ENCODE measurements at places on chromosomes 3 and 15.

GRCh38 chr15:37695719-37696118 is 238.7 kb upstream of the TMCO5A start:
- peak; percentile 47 for DNase-seq

GRCh38 chr3:8622873-8623691 is 21.5 kb downstream of the SSUH2 start:
- DNase-seq, result peak; percentile 77

DNA sequence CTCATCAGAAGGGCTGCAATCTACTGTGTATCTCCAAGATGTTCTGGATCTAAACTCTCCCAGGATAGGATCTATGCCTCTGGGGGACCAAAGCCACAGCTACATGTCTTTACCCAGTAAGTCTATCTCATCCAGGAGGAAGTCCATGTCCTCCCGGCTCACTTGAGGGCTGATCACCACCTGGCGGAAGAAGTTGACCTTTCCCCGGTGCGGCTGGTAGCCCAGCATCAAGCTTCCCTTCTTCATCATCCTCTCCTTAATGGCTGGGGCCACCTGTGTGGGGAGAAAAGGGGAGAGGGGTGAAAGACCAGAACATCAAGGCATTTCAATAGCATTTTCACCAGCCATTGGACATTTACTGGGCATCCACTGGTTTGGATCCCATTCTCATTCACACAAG is 121.7 kb downstream of the TGFBR2 start:
- no peak for DNase-seq

- DNase-seq, result no peak
Measured at GRCh38 chr3:126125341-126125740, 41.4 kb upstream of the SLC41A3 start.

DNA sequence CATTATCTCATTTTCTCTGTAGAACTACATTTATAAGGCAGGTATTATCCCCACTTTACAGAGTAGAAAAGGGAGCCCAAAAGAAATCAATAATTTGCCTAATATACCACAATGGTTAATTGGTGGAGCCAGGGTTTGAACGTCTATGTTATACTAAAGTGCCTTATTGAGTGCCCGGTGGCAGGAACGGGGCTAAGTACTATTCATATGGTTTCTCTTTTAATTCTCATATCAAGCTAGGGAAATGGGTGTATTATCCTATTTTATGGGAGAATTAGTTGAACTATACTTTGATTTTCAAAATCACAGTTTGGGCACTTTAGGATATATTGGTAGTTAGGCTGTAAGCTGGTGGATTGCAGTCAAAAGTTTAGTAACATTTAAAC is 1.5 kb downstream of the CEP97 start:
- DNase-seq, result no peak

- DNase-seq, result peak; percentile 48
Measured at GRCh38 chr15:83312071-83312470, 27.6 kb upstream of the BNC1 start.

DNA sequence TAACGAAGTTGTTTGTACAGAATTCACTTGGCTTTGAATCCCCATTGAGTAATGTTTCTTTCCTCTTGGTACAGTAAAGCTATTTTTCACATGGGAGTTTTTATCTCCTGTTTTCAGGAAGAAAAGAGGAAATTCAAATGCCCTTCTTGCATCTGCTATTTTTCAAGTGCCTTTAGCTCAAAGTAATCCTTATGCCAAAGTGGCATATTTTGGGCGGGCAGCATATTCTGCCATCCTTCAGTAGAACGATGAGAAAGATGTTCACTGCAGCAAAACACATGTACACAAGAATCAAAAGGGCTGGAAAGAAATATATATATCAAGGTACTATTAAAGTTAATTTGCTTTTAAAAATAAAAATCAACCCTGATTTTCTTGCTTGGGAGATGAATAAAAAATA is 5.3 kb upstream of the NSMCE3 start:
- DNase-seq, result no peak

Measured in EH (cell line).